ENCODE measurements at places on chromosomes 7 and 10. TPM values are rescaled to one million over a fixed set of nuclear protein-coding genes. Genes with fewer than 3 reads are reported as not detected.

Gene EVX1
- total RNA-seq = not detected

Gene OR2A1
- not detected for total RNA-seq

- H3K36me3 ChIP-seq = no peaks in the 10 kb centered on the region
- H3K4me3 ChIP-seq = no peak overlapping the region
- peaks cover 16% of the 10 kb centered on the region for H3K4me1 ChIP-seq
- H3K27me3 ChIP-seq = no peaks in the 10 kb centered on the region
These were observed 13.1 kb upstream of the CAMK2G start for GRCh38 chr10:73887294-73888039.

GRCh38 chr7:33687625-33688024, 217.7 kb upstream of the BMPER start:
- no peak for DNase-seq
- peaks cover 5% of the 10 kb centered on the region for H3K4me1 ChIP-seq
- H3K4me3 ChIP-seq = no peak overlapping the region
- no peaks in the 10 kb centered on the region for H3K36me3 ChIP-seq

DNA sequence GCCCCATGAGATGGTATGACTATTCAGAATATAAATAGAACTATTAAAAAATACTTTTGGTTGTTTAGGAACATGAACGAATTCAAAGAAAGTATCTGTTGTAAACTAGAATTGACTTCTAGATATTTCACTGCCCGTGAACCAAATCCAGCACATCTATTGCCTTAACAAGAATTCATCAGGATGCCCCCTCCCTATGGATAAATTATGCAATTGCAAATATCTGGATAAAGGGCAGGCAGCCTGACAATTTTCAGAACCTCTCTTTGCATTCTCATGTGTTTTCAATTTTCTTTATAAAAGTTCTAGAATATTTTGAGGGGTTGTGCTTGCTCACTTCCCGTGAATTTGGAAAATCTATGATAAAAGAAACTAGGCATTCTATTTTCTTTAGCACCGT, 822.1 kb upstream of the SORCS1 start:
- H3K27ac ChIP-seq = no peak overlapping the region
- no peaks in the 10 kb centered on the region for H3K4me1 ChIP-seq
- DNase-seq = no peak
- H3K36me3 ChIP-seq = no peaks in the 10 kb centered on the region
- H3K4me3 ChIP-seq = no peak overlapping the region
- no peaks in the 10 kb centered on the region for H3K27me3 ChIP-seq

DNA sequence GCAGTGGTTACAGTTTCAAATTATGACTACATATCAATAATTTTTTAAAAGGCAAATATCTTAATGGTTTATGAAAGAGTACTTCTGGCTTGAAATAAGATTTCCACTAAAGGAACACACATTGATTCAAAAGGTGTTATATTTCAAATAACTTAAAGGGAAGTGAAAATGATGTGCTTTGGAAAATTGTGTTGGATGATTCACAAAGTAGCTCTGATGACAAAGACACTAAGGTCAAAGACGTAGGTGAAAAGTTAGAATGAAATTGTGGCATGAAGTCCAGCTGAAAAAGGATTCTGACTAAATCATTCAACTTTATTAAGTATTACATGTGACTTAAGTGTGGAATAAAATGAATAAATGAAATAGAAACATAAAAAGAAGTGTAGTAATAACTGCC, 20.8 kb upstream of the OR2A5 start:
- H3K27me3 ChIP-seq = no peaks in the 10 kb centered on the region
- H3K4me3 ChIP-seq = no peak overlapping the region
- no peak overlapping the region for H3K27ac ChIP-seq
- H3K4me1 ChIP-seq = no peaks in the 10 kb centered on the region

- no peak overlapping the region for H3K4me3 ChIP-seq
- no peaks in the 10 kb centered on the region for H3K36me3 ChIP-seq
- DNase-seq = no peak
- peaks cover 7% of the 10 kb centered on the region for H3K4me1 ChIP-seq
- no peaks in the 10 kb centered on the region for H3K27me3 ChIP-seq
- H3K27ac ChIP-seq = no peak overlapping the region
These were observed 25.8 kb upstream of the EEPD1 start for GRCh38 chr7:36127075-36127740.

DNA sequence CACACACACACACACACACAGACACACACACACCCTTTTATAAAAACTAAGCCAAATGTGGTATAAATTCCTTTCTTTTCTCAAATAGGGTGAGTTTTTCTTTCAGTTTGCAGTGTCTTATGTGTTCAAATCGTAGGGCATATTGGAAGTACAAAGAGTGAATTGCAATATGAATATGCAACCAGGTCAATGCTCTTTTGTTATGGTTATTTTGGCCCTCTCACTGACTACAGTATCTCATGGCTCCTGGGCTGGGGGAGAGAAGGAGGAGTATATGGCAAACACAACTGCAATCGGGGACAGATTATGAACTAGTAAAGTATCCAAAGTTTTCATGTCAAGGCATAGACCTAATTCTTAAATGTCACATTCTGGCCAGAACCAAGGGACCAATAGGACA, 301.9 kb downstream of the PLXDC2 start:
- DNase-seq = no peak
- H3K4me1 ChIP-seq = no peaks in the 10 kb centered on the region
- H3K36me3 ChIP-seq = peaks cover 4% of the 10 kb centered on the region
- H3K27ac ChIP-seq = no peak overlapping the region

DNA sequence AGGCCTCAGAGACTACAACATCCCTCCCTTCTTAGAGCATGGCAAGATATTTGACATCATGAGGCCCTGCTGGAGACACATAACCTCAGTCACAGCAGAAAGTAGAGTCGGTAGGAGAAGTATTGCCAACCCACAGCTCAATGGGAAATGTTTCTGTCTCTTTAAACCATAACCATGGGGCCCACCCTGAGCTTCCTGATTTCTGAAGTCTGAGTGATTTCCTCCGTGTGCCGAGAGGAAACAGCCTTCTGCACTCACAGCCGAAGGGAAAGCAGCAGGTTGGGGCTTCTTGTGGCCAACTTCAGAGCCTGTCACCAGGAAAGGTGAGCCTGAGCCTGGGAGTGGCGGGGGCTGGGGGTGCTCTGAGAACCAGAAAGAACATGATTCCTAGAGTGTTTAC, at the start of gene GIMAP1:
TSS of gene GIMAP1 (plus strand) at position 246 of the 400 bp plus-strand sequence. CDS start 2,435 bp downstream, outside the sequence.
- peak; percentile 43 for DNase-seq
- peak within 1 kb of the TSS; percentile 84 for H3K27ac ChIP-seq
- peaks cover 5% of the 10 kb centered on the region for H3K4me1 ChIP-seq
- peak within 1 kb of the TSS; percentile 61 for H3K4me3 ChIP-seq
- H3K27me3 ChIP-seq = no peaks in the 10 kb centered on the region

DNA sequence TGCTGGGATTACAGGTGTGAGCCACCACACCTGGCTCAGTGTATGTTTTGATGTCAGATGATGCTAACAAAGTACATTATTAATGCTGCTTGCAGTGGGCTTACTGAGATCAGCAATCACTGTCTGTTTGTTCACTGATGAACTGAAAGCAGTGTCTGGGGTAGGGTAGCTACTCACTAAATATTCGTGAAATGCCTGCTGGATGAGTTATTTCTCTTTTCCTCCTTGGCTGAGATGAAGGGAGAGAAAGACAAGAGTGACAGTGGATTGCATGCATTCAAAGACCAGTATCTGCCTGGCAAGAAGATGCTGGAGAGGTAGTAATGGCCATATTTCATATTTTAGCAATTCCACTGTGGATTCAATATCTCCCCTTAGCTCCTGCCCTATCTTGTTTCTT, 32.3 kb downstream of the FAM107B start:
- no peak overlapping the region for H3K4me3 ChIP-seq
- DNase-seq = no peak

GRCh38 chr10:62093863-62094291, 174.8 kb downstream of the RTKN2 start:
- H3K4me3 ChIP-seq = no peak overlapping the region
- peaks cover 36% of the 10 kb centered on the region for H3K4me1 ChIP-seq
- H3K27me3 ChIP-seq = no peaks in the 10 kb centered on the region
- H3K27ac ChIP-seq = peak overlapping the region; percentile 45
- H3K36me3 ChIP-seq = peaks cover 40% of the 10 kb centered on the region

DNA sequence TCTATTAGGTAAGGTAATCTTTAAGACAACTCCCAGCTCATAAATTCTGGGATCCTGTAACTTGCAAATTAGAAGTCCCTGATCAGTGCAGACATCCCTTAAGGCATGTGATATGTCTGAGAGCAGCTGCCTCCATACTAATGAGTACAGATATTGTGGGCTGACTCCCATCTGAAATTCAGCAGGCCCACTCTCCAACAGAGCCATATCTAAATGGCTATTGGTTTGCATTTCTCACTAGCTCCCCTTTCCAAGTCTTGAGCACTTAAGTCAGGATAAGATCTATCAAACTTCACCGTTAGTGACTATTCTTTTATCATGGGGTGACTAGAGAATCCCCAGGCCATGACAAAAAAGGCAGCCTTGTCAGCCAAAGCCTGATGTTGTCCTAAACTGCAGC, 785.4 kb downstream of the IPMK start:
- H3K27me3 ChIP-seq = no peaks in the 10 kb centered on the region
- H3K36me3 ChIP-seq = no peaks in the 10 kb centered on the region

Gene OR13A1
- 0.31 TPM for total RNA-seq

Measured in lung (tissue), 17 donors.